ENCODE measurements at places on chromosomes 7 and 10.

DNA sequence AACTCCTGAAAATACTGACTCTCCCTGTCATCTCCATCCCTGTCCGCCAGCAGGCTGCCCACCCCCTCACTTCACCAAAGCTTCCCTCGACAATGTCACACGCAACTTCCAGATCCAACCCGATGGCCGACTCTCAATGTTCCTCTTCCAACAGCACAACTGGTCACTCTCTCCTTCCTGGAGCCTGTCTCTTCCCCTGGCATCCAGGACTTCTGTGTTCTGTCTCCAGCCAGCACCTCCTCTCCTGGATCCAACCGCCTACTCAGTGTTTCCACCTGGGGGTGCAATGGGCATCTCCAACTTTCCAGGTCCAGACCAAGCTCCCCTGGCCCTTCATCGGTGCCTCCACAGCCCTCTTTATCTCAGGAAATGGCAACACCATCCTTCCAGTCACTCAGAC is 8.6 kb downstream of the CPA5 start:
- DNase-seq: no peak

DNA sequence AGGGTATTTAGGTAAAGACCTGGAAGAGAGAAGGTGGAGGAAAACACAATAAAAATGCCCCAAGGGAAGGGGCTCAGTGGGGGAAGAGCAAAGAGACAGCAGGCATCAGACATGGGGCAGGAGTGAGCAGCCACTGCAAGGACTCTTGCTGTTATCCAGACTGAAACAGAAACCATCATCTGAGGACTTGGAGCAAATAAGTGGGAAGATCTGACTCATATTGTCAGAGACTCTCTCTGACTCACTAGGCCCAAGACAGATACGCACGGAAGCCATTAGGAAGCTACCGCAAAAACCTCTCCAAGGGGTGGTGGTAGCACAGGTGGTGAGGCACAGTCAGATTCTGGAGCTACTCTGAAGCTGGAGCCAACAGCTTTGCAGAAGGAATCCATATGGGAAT is 110.7 kb downstream of the RNF32 start:
- peak; percentile 70 for DNase-seq

- no peak for DNase-seq
Observed at GRCh38 chr7:1748076-1748838, 78.2 kb downstream of the ELFN1 start.

DNA sequence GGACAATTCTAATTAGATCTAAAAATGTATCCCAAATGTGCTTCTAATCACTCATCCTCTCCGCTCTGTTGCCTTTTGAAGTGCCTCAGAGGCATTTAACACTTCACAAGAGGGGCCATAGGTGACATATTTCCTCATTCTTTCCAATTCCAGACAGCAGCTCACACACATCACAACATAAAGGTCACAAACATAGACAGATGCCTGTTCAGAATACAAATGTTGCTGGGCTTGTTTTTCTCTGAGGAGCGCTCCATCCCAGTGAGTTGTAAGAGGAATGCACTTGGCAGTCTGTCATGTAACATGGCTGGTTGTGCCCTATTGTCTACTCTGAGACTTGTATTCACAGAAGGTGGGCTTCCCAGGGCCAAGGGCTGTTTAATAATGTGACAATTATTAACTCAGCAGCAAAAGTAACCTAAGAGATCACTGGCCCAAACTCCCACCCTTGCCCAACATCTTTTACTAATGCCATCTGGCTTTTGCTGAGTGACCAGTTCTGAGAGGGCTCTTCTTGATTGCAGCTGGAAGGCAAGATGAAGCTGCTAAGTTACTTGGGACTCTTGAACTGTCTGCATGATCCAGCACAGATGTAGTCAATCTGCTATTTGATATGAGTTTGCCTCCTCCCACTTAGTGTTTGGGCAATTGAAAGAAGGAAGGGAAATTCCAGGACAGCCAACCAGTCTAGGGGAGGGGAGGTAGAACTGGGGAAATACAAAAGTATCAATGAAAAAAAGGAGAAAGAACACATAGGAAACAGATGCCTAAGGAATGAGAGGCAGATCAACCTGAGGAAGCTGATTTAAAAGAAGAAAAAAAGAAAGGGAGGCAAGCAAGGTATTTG is 13.6 kb downstream of the PON2 start:
- no peak for DNase-seq

DNA sequence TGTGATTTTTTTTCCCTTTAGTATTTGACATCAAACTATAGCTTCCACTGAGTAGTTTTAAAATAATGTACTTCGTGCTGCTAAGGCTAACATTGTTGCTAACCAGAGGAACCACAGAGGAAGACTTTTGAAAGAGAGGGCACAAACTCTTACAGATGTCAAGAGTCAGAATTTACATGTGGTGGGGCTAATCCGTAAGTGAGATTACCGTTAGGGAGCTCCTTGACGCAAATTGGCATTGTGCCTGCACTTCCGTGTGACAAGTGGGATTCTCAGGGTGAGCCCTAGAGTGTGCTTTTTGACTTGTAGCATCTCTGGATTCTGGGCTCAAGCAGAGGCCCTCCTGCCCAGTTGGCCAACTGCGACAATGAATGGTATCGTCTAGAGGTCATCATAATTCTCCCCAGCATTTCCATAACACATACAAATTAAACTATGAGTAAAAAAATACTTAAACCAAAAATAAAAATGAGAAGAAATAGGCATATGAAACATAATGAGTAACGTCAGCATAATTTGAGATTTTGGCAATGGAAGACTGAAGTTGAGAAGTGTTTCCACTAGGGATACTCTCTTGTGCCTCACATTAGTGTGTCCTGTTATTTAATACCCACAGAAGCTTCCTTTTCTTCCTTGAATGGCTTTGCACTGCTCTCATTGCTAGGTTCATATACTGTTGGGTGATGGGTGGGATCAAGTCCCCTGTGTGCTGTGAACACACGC is 164.0 kb downstream of the SDK1 start:
- no peak for DNase-seq

- no peak for DNase-seq
Observed at GRCh38 chr7:87212498-87212897, 7.0 kb downstream of the TMEM243 start.

DNA sequence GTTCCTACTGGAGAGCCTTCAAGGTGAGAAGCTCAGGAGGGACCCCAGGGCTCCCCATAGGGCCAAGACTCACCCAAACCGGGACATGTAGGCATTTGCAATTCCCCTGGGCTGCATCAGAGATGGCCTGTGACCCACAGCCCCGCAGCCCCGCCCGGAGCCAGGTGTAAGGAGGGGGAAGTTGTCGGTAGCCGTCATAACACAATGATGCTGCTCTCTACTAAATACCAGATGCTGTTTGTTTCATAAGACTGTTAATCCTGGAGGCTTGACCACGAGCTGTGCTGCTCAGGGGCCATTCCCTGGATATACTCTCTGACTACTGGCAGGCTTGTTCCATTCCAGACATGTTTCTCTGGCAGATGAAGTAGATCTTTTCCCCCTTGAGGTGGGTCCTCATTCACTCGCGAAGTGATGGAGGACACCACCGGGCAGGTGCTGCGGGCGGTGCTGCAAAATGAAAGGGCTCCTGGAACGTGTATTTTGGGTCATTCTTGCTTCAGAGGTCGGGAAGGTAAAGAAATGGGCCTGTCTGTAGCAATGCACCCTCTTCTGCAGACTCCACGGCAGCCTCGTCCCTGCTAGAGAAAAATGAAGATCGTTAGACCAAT is 61.1 kb downstream of the MKI67 start:
- no peak for DNase-seq

- no peak for DNase-seq
Observed at GRCh38 chr7:32481921-32482320, 8.3 kb downstream of the LSM5 start.

GRCh38 chr10:73253225-73253555 is 746 bp upstream of the MRPS16 start:
- no peak for DNase-seq

DNA sequence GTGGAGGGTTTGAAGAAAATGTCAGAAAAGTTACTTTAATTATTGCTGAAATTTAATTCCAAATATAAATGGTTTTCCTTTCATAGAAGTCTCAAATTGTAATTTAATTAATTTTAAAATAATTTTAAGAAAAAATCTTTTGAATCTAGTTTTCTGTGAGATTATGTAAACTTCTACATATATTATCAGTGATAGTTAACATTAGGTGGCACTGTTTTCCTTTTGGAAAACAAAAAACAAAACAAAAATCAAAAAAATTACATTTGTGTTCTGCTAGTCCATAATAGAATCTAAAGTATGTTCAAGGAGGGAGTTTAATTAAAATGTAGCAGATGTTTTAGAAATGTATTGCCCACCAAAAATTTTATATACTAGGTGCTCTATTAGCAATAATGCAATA is 1456.7 kb downstream of the REEP3 start:
- no peak for DNase-seq

DNA sequence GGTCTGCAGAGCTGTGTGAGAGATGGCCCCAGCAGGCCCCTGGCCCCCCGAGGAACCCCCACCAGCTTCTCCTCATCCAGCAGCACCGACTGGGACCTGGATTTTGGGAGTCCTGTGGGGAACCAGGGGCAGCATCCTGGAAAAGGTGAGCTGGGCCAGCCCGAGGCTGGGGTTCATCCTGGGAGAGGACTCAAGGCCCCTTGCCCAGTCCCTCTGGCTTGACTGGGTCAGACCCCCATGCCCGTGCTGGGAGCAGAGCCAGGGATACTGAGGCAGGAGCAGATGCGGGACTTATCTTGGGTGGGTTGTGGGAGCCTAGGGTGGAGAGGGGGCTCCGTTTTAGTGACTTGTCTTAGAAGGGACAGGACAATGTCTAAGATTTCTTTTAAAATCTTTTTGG is 47.5 kb downstream of the ZNF467 start:
- DNase-seq: no peak

DNA sequence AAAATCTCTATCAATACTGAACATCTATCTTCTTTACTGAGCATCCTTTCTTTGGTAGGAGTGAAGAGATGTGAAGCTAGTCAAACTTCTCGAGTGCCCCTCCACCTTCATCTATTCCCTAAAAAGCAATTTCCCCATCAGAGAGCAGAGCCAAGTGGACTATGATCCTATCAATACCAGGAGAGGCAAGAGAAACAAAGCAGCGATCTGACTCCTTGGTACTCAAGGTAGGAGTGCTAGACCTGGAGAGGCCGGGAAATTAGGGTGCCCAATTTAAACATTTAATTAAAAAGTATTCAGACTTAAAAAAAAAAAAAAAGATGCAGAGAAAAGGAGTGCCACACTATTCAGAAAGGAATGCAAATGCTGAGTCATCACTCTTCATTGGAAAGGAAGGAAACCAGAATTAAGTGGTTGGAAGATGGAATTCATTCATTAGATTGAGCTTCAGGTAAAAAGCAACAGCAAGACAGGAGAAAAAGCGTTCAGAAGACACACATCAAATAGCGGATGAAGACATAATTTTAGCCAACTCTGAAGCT is 1.6 kb downstream of the TIAL1 start:
- DNase-seq: no peak

DNA sequence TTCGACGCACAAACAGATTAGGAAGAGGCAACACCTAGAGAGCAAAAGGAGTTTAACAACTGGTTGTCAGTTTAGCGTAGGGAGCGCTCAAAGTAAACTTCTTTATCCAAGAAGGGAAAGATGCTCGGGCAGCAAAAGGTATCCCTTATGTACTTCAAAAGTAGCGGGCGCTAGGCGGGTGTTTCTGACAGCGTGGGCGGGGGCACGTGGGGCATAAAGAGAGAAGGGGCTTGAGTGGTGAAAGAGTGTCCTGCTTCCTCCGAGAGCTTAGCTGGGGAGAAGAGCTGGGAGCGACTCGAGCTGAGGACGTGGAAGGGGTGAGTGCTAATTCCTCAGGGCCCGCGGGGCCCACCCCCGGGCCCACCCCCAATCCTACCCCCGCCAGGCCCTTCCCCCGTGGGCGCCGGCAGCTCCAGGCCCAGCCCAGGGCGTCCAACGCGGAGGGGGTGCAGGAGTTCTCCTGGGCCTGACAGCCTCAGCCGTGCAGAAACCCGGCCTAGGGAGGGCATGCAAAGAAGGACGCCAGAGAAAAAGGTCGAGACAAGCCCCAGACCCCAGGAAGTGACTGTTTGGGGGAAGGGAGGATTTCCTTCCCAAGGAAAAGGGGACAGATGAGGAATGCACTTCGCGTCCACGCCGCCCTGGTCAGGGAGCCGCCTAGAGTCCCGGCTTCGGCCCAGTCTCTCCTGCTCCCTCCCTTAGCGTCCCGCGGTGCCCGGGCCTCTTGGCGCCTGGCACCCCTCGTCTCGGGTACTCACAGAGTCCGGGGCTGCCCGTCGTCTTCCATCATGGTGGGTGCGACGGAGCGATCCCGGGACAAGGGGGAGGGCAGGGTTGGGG is 868 bp downstream of the TIAL1 start:
- DNase-seq: peak; percentile 54

DNA sequence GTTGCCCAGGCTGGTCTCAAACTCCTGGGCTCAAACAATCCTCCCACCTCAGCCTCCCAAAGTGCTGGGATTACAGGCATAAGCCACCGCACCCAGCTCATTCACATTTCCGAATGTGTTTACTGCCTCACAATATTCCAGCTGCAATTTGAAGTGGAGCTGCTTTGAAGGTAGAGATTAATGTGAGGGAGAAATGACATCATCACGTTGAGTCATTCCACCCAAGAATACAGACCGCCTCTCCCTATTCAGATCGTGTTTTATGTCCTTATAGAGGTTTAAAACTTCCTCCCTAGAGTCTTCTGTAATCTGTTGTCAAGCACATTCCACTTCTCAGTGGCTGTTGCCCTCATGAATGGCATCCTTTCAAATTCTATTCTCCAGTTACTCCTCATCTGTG is 100.4 kb upstream of the PDGFA start:
- DNase-seq: no peak

- no peak for DNase-seq
Observed at GRCh38 chr10:131546086-131546810, 234.7 kb upstream of the TCERG1L start.
